ENCODE measurements at places on chromosomes 3 and 15. TPM values are rescaled to one million over a fixed set of nuclear protein-coding genes. Genes with fewer than 3 reads are reported as not detected.

Gene PPP1R14D
- not detected for total RNA-seq

Gene THBS1
- 272 TPM for total RNA-seq

Gene SPESP1
- total RNA-seq, result 2.5 TPM

Gene SLC28A1
- total RNA-seq, result not detected

Gene IMPG2
- 2.8 TPM for total RNA-seq

Gene CATSPER2
- total RNA-seq, result 18.2 TPM

Gene BMF
- total RNA-seq, result 4.4 TPM

Gene ZFYVE19
- total RNA-seq, result 22.5 TPM
